ENCODE measurements at places on chromosomes 3 and 15. TPM values are rescaled to one million over a fixed set of nuclear protein-coding genes. Genes with fewer than 3 reads are reported as not detected.

RAB5A gene
- 55.4 TPM for total RNA-seq

- no peaks in the 10 kb centered on the region for H3K27me3 ChIP-seq
- H3K27ac ChIP-seq = no peak overlapping the region
- DNase-seq = no peak
- H3K36me3 ChIP-seq = no peaks in the 10 kb centered on the region
These were observed 73.8 kb downstream of the MCTP2 start for GRCh38 chr15:94305133-94305532.

DNA sequence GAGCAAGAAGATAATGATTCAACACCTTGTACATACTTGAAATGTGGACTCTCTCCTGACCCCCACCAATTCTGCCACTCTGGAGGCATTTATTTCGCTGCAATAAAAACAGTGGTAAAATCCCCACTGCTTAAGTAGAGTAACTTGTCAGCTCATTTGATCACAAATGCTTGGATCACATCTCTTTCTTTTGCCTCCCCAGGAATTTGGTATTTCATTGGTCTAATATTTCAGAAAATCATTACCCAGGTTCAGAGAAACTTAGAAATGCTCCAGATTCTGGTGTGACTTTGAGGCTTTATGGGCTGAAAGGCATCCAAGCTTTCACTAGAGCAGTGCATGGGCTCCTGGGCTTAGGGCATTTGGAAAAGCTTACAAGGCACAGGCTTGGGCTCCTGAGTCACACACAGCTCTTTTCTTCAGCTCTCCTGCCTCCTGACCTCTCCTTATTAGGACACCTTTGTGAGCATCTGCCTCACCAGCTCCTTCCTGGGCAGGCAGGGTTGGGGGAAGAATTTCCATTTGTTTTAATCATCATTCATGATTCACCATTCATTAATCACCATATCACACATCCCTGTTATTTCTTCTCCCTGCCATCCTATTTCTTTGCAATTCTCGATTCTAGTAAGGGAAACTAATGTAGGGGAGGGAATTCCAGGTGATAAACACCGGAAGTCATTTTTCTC is 22.5 kb downstream of the CDCP1 start:
- H3K4me3 ChIP-seq = no peak overlapping the region
- H3K4me1 ChIP-seq = no peaks in the 10 kb centered on the region
- DNase-seq = no peak
- no peaks in the 10 kb centered on the region for H3K36me3 ChIP-seq
- peak overlapping the region; percentile 14 for H3K27ac ChIP-seq

DNA sequence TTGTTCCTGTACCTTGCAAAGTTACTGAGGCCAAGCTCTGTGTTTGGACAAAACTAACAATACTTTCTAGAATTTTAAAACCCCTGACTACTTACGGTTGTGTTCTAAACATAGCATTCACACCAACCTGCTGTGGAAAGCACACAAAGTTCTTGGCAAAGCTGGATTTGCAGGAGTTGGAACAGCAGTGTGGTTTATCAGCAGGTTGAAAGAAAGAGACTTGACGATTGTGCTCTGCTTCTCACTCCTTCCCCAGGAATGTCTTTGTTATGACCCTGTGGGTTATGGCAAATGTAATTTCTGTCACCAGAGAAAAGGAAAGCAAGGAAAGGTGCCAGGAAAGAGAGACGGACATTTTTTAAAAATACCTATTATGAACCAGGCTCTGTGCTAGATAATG is 165.5 kb upstream of the TGFBR2 start:
- H3K36me3 ChIP-seq = no peaks in the 10 kb centered on the region
- H3K4me3 ChIP-seq = no peak overlapping the region
- no peaks in the 10 kb centered on the region for H3K27me3 ChIP-seq
- H3K27ac ChIP-seq = peak overlapping the region; percentile 12
- no peaks in the 10 kb centered on the region for H3K4me1 ChIP-seq

DNA sequence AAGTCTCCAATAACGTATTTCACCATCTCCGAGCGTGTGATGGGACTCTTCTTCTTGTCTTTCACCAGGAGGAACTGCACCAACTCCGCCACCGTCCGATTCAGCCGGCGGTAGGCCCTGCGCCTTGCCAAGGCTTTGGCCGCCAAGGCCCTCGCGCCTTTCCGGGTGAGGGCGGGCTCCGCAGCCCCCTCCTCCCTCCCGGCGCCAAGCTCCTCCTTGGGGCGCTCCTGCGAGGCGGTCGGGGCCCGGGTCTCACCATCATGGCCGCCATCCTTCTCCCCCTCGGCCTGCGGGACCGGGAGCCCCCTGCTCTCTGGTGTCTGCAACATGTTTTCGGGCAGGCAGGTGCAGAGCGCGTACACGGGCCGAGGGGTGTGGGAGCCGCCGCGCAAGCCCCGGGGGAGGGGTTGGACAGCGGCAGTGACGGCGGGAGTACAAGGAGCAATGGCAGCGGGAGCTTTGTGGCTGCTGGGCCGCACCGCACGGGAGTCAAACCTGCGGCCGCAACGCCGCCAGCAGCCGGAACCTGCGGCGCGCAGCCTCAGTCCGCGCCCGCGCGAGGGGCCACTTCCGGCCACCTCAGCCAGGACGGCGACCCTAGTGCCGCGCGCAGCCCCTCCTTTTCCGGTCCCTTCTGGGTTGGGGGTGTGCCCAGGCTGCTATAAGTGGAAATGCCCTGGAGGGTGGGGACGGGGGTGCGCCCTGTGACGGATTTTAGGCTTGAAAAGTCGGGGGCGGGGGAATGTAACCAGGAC is at the start of gene MAGEF1:
Gene MAGEF1, minus strand, starts transcription at position 572 of the 755 bp plus-strand sequence. Its CDS starts 243 bp downstream, at position 329.
- no peaks in the 10 kb centered on the region for H3K36me3 ChIP-seq
- H3K4me3 ChIP-seq = peak within 1 kb of the TSS; percentile 89
- H3K27ac ChIP-seq = peak within 1 kb of the TSS; percentile 96
- peak; percentile 65 for DNase-seq
- H3K4me1 ChIP-seq = no peaks in the 10 kb centered on the region
